ENCODE measurements at places on chromosomes 5 and 9.

DNA sequence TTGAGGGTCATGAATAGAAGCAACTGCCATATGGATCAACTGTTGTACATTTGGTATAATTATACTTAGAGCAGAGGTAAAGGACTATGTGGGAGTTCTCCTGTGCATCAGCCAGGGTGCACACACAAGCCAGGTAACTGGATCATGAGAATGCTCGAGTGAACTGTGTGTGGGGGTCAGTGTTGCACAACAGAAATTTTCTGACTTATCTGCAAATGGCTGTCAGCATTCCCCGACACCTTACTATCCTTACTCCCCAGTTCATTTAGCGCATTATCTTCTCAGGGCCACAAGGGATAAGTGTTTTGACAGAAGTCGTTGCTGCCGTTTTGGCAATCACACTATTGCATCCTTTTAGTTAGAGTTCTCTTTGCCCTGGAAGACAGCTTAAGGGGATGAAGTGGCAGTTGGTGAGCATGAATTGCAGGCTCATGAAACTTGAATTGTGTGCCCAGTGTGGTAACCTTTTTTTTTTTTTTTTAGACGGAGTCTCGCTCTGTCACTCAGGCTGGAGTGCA, 1.7 kb downstream of the CANX start:
- DNase-seq: no peak

DNA sequence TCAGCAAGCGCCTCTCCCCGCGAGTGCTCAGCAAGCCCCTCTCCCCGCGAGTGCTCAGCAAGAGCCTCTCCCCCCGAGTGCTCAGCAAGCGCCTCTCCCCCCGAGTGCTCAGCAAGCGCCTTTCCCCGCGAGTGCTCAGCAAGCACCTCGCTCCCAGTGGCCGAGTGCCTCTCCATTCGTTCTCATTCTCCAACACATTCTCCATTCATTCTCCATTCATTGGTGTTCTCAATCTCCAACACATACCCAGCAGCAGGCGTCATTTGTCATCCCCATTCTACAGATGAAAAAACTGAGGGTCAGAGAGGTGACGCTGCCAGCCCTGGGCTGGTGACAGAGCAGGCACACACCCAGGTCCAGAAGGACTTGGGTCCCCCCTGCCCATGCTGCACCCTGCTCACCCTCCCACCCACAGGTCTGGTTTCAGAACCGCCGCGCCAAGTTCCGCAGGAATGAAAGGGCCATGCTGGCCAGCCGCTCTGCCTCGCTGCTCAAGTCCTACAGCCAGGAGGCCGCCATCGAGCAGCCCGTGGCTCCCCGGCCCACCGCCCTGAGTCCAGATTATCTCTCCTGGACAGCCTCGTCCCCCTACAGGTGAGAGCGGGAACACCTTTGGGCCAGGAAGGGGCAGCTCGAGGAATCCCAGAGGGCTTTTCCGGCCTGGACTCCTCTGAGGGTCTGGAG, 32.5 kb downstream of the PTGES start:
- no peak for DNase-seq

DNA sequence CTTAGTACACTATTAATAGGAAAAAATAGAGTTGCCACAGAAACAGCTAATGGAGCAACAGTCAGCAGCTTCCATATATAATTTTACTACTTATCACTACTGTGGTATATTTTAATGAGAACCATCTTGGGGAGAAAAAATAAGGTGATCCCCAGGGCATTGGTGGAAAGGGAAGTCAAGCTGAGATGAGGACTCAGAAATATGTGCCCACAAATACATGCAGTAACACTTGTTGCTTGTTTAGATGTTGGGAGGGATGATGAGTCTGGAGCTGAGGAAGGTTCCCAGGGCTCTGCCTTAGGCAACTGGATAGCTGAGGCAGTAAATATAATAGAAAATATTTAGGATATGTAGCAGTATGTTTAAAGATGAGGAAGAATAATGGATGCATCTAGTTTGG, 280.1 kb upstream of the PDE4D start:
- no peak for DNase-seq

GRCh38 chr9:37534412-37534811, 41.8 kb downstream of the FBXO10 start:
- DNase-seq: no peak

DNA sequence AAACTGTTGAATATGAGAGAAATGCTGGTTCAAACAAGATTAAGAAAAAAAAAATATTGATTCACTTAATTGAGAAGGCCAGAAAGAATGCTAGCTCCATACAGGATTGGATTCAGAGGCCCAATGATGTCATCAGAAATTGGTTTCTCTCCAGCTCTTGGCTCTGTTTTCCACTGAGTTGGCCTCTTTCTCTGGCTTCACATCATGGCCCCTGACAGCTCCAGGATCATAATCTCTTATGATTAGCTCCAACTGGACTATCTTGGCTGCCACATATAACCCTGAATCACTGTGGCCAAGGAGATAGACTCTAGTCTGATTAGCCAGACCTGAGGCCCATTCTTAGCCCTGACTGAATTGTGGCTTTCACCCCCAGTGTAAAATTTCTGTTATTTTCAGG, 244.7 kb upstream of the GRAMD2B start:
- DNase-seq: peak; percentile 62

DNA sequence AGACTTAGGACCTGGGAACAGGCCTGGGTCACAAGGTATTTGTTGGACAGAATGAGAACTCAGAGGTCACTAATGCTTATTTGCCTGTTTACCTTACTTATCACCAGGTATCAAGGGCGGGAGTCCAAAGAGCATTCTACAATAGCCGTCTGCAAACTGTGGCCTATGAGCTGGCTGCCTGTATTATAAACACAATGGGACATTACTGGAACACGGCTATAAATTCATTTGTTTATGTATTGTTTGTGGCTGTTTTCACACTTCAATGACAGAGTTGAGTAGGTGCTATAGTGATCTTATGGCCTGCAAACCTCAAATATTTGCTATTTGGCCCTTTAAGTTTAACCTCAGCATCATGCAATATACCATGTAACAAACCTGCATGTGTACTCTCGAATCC, 76.6 kb upstream of the ASTN2 start:
- no peak for DNase-seq

DNA sequence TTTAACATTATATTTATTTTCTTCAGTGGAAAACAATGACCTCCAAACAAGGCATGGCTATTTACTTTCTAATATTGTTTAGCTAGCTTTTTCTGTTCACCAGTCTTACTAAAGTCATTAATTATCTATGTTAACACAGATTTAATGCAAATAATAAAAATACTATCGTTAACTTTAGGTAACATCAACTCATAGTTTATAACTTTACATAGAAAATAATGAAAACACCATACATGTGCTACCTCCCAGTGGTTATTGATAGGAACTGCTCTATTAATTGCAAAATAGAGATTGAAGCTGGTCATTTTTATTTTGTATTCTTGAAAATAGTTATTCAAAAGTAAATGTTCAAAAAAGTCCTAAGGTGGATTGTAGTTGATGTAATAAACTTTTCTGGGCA, 78.3 kb upstream of the HCN1 start:
- no peak for DNase-seq

DNA sequence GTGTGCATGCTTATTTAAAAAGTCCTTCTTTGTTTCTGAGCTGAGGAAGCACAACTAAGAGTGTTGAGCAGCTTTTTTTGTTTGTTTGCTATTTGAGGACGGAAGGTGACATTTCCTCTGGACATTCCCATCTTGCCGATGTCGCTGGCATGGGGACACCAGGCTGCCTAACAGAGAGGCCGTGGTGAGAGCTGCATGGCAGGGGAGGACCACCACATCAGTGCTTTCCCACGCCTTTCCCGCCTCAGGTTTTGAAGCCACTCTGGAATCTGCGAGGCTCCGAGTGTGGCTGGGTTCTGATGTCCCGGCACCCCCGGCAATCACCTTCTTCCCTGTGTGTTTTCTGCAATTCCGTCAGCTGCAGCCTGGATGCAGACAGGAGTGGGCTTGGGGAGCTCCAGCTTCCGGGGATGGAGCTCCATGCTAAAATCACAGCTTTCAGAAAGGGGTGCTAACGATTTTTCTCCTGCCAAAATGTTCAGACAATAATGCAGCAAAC, 259.8 kb upstream of the IRX4 start:
- no peak for DNase-seq

DNA sequence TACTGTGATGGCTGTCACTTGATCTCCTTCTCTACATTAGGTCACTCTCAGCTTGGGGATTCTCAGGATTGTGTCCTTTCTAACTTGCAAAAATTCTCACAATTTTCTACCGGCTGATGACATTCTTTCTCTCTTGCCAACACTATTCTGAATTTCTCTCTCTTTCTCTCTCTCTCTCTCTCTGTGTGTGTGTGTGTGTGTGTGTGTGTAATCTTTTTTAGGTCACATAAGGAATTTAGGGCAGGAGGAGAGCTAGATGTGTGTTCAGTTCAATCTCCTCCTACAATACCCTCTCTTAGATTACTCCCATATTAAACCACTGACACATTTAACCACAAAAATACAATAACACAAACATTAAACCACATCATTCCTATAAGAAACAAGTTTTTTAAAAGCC, 242.3 kb upstream of the NREP start:
- DNase-seq: peak; percentile 91

DNA sequence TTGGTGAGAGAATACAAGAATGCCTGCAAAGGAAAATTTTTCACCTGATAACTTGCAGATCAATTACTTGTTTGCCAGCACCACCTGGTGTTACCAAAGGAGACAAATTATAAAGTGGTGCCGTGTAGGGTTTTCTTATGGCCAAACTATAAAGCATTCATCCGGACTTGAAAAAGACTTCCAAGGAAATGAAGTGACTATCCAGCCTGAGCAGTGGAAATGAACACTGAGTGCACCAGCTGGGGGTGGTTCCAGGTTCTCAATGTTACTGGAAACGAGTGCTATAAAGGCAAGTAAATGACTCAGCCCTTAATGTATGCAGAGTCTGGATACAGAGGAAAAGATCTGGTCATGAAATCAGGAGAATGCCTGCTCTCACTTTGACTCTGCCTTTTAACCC, 113.1 kb downstream of the DNAH5 start:
- DNase-seq: peak; percentile 15

DNA sequence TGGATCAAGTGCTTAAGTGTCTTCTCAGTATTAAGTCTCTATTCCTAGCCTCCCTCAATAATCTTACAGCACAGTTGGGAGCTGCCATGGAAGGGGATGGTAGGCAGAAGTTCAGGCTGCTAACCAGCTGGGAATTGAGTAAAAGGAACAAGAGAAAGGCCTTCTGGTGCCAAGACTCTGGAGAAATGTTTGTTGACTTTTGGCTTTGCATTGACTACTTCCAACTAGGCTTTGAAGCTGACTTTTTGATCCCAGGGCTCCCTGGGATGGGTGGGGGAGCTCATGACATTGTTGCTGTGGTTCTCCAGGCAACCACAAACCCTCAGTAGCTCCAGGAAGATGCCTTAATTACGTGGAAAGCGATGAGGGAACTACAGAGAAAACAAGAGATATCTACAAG, 85.2 kb upstream of the HTR4 start:
- no peak for DNase-seq

GRCh38 chr5:53373451-53374158, 106.8 kb upstream of the FST start:
- no peak for DNase-seq

GRCh38 chr5:98904780-98905179, 24.0 kb downstream of the CHD1 start:
- peak; percentile 9 for DNase-seq

GRCh38 chr9:69221036-69221435, 47.0 kb downstream of the TJP2 start:
- no peak for DNase-seq

DNA sequence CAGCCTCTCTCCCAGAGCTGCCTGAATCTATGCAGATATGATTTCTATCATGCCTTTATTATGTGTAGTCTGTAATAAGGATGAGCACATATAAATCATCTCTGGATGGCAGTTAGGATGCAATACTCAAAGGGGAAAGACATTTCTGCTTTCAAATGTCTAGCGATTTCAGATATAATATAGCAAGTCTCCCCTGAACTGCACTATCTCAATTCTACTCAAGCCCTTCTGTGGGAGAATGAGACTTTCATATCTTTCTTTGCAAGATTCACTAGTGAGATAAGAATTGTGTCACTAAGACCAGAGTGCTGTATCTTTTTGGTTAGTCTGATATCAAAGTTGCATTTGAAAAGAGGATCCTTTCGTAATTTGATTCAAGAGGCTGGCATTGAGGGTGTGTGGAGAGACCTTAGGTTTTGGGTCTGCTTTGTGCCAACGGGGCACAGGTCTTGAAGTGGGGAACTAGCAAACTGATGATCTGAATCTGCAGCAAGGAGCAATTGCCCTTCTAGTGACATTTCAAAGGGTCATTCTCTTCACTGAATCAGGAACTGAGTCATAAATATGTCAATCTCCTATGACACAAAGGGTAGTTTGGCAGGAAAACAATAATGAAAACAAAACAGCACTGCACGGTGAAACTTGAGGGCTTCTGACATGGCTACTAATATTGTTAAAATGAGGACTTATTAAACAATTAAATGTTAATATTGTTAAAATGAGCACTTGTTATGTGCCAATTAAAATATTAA, 305.5 kb upstream of the CLINT1 start:
- no peak for DNase-seq

GRCh38 chr9:84486663-84487062, 146.1 kb upstream of the SLC28A3 start:
- DNase-seq: no peak

DNA sequence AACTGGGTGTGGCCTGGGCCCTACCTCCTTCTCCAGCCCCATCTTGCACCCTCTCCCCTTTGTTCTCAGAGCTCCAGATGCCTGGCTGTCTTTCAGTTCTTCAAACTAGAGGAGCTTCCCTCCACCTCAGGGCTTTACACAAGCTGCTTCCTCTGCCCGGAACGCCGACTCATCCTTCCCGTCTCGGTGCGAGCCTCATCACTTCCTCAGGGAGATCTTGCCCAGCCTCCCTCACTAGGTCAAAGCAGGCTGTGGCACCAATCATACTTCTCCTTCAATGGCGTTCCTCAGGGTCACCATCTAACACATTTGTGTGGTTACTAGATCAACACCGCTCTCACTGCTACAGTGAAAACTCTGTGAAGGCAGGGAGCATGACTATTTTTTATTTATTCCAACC, 56.2 kb upstream of the ZSWIM6 start:
- peak; percentile 77 for DNase-seq

GRCh38 chr5:74201334-74202081, 439.0 kb downstream of the ENC1 start:
- DNase-seq: peak; percentile 39

- peak; percentile 62 for DNase-seq
Observed at GRCh38 chr5:73299665-73300336, 126.8 kb downstream of the TMEM174 start.

- DNase-seq: no peak
Observed at GRCh38 chr9:14179449-14179848, 134.5 kb downstream of the NFIB start.

DNA sequence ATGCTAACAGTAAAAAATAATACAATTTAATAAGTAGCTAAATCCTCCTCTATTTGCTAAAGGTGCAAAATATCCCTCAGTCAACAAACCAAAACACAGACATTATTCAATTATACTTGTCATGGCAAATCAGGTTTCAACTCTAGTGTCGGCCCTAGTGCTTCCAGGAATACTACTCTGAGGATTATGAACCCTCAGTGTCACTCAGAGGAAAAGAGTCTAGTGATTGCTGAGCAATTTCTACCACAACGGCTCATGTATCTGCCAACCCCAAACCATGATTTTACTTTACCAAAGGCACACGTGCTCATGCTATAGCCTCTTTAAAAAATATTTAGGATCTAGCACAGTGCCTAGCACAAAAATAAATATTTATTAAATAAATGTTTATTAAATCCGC, 21.0 kb downstream of the RICTOR start:
- no peak for DNase-seq

GRCh38 chr5:58484505-58484904, 6.7 kb upstream of the GAPT start:
- DNase-seq: no peak

GRCh38 chr5:58924306-58924705, 341.4 kb downstream of the RAB3C start:
- no peak for DNase-seq
